Mucosa of descending colon (tissue), 3 donors: ENCODE measurements at places on chromosomes 3 and 15. TPM values are rescaled to one million over a fixed set of nuclear protein-coding genes. Genes with fewer than 3 reads are reported as not detected.
A peak's percentile ranks its signal among the peaks of the same experiment; 100 is the strongest.

- no peak for DNase-seq
Observed at GRCh38 chr3:54144284-54144683, 21.9 kb downstream of the CACNA2D3 start.

SHC4 gene
- total RNA-seq = 0.31 TPM

DNA sequence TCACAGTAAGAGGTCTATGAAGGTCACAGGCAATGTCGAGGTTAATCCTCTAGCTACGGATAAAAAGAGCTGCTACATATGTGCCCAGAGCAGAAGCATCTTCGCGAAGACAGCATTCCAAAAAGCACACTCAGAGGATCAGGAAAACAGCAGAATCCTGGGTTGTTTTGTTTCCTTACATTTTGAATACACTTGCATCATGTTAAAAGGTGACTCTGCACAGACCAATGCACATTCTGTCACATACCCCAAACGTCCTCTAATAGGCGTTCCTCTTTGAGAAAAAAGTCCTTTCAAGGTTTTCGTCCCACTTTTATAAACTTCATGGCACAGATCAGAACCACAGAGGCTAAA, 52.7 kb downstream of the VGLL4 start:
- DNase-seq = no peak

- no peak for DNase-seq
Observed at GRCh38 chr3:158780766-158781165, 21.1 kb upstream of the MFSD1 start.

- DNase-seq = no peak
Observed at GRCh38 chr3:184726497-184726896, 14.6 kb upstream of the MAGEF1 start.

GHRL gene
- 0.51 TPM for total RNA-seq

SPATA12 gene
- not detected for total RNA-seq

WDR53 gene
- total RNA-seq = 13.7 TPM

GRCh38 chr15:101434032-101434920, 55.2 kb downstream of the PCSK6 start:
- DNase-seq = no peak

DNA sequence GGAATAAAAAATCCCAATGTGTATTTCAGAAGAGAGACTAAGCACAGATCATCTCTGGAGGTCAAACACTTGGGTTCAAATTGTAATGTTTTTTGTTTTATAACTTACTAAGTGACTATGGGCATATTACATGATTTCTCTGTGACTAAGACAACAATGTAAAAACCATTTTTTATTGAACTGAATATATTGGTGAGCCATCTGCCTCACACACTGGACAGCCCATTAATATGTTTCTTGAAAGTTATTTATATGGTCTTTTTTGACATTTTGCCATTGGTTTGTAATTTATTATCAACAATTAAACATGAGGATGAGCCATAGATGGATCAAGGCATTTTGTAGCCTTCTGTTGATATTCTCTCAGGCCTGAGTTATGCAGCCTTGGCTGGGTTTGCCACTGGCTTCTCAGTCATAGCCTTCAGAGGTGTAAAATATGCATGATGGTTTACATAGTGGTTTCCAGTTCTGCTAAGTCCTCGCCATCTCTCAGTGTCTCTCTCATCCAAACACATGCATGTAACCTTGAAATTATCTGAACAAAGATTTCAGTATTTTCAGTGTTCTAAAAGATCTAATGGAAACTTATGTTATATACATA, 997.2 kb downstream of the DIPK2A start:
- DNase-seq = no peak

SKOR1 gene
- total RNA-seq = 0.34 TPM

- no peak for DNase-seq
Observed at GRCh38 chr3:186719945-186720739, 3.0 kb downstream of the KNG1 start.

DNA sequence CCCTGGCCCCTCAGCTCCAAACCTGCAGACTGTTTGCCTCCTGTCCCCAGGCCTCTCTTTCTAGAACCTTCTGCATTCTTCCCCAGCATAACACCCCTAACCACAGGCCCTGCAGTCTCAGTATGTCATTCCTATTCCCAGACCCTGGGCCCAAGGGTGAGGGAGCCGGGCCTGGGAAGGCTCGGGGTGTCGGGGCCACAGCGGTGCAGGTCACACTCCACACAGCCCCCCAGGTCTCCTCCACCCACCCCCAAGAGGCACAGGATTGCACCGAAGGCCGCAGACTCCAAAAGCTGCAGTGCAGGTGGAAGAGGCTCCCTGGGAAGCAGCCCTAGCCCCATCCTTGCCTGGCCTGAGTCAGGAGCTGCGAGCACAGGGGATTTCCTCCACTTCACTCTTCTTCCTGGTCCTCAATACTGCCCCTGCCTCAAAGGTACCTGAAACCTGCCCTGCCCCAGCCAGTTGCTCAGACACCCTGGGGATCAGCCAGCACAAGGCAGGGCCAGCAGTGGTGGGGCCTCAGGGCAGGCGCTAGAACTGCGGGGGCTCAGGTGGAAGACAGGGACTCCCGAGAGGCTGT, 31.1 kb downstream of the TNK2 start:
- DNase-seq = peak; percentile 49

GRCh38 chr3:128556907-128557306, 63.9 kb upstream of the GATA2 start:
- DNase-seq = no peak

CCR8 gene
- not detected for total RNA-seq

VGLL4 gene
- 51.3 TPM for total RNA-seq

- no peak for DNase-seq
Observed at GRCh38 chr15:45780352-45780751, 145.5 kb downstream of the SQOR start.

DNA sequence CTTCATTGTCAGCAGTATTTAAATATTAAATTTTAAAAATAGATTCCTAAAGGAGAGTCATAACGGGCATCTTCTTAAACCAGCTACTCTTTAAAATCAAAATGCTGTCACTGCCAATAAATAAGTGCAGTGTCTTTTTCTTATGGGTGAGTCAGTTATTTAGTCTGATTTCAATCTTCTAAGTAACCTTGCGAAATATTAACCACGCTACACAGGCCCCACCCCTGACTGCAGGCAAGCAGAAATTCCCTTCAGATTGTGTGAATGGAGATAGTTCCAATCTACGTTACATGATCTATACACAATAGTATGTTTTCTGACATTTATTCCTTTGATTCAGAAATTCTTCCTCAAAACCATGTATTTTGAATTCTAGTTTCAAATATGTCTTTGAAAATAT, 141.5 kb downstream of the GADL1 start:
- peak; percentile 33 for DNase-seq

DNA sequence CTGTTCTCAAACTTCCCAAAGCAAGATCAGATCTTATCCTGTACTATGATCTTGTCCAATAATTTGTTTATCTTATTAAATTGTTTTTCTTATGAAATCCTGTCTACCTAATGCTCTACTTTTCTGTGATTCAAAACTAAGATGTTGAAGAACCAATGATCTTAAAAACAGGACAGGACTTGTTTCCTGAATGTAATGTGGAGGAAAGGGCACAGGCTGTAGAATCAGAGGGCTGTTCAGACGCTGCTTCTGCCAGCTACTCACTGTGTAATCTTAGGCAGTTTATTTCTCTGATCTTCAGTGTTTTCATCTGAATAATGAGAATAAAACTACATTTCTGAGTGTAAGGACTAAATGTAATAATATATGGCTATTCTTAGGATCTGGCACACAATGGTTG, 20.1 kb upstream of the DMXL2 start:
- DNase-seq = no peak

CADPS gene
- 6.2 TPM for total RNA-seq

GRCh38 chr15:28273468-28273867, 48.5 kb downstream of the HERC2 start:
- no peak for DNase-seq

SV2B gene
- 0.80 TPM for total RNA-seq

GRCh38 chr15:66481107-66481856, 16.3 kb downstream of the SNAPC5 start:
- DNase-seq = no peak

THSD4 gene
- 46.2 TPM for total RNA-seq

FRMD4B gene
- total RNA-seq = 28.6 TPM

LEKR1 gene
- 1.9 TPM for total RNA-seq

TGM5 gene
- total RNA-seq = not detected

DNA sequence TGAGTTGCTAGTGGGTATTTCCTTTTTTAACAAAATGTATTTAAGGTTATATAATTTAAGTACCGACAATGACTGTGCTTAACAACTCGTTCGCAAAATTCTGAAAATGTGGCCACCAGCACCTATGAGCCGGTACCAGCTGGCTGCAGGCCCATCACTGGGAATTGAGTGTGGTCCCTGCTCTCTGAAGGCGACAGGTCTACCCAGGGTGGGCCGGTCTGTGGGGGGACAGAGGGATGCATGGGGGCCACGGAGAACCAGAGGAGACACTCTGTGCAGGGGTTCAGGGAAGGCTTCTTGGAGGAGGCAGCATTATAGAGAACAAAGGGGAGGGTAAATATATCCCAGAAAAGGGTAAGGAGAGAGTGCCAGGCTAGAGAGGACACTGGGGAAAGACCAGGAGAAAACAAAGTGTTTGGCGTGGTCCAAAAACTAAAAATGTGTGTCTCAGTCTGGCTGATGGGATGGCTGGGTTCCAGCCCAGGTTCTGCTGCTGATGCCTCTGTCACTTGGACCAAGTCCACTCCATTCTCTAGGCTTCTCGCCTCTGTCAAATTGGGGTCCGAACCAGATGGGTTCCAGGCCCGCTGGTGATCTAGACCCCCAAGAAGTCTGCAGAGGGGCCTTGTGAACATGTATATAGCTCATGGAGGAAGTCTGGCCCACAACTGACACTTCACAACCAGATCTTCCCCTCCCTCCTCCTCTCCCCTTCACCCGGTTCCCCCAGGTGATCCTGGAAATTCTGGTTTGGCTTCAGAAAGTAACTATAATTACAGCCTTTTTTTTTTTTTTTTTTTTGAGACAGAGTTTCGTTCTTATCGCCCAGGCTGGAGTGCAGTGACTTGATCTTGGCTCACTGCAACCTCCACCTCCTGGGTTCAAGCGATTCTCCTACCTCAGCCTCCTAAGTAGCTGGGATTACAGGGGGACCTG, 10.7 kb upstream of the CYP11A1 start:
- DNase-seq = no peak

DNA sequence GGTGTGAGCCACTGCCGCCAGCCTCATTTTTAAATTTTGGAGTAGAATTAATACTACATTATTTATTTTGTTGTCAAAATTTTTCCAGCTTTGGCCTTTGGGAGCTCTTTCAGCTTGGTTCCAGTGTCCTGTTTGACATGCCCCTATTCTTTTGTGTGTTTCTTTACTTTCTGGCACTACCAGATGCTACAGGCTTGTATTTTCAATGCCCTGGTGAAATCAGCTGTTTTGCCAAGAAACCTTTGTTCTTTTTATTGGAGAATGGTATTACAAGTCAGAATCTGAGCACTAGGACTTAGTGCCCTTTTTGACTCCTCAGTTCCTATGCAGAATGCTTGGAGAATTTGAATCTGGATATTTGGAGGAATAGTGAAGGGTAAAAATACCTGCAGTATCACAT, 26.6 kb downstream of the RNF111 start:
- DNase-seq = no peak

GRCh38 chr3:55701997-55702396, 214.9 kb upstream of the WNT5A start:
- DNase-seq = no peak

UACA gene
- total RNA-seq = 74.7 TPM

DNA sequence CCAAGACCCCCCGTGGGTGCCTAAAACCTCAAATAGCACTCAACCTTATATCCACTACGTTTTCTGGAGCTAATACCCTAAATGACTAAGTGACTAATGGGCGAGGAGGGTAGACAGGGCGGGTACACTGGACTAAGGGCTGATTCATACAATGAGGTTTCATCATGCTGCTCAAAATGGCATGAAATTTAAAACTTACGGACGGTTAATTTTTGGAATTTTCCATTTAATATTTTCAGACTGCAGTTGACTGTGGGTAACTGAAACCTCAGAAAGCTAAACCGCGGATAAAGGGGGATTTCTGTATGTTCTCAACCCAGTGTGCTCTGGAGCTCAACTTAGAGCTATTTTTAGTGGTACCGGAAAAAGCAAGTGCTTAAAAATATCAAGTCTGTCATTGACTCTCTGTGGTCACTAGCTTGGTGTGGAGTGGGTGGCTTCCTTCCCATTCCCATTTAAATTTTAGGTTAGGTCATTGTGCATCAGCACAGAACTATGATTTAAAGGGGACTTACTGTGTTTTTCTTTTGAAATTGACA, 72.9 kb downstream of the LRRC28 start:
- no peak for DNase-seq

DNA sequence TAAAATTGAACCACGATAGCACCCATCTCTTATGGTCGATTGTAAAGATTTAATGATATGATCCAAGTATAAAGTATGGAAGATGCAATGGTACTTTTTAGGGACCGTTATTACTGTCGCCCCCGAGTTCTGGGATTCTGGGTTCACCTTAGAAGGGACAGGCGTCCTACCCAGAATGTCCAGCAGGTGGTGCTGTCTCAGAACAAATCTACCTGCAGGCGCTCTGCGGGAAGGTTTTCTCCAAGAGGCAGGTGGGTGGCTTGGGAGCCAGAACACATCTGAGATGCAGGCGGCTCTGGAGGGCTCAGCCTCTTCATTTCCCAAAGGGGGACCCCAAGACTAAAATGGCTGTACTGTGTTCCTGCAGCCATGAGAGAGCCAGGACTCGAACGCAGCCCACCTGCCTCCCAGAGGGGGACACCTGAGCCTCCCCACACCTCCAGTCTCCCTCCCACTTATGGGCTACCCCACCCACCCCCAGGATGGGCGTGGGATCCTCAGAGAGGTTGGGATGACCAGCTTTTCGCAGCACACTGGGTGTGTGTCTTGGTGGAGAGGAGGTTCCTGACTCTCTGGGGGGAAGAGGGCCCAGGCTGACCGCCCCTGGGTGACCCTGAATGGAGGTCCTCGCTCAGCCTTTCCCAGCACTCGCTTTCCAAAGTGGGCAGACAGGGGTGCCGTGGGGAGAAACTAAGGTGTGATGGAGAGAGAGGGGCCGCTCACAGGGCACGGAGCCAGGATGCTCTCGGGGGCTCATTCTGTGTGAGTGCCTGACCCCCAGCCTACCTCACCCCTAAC, 28.1 kb upstream of the CORO2B start:
- DNase-seq = peak; percentile 90

CLDN11 gene
- 15.9 TPM for total RNA-seq

GRCh38 chr15:63374686-63375520, 6.7 kb downstream of the CA12 start:
- no peak for DNase-seq

DNA sequence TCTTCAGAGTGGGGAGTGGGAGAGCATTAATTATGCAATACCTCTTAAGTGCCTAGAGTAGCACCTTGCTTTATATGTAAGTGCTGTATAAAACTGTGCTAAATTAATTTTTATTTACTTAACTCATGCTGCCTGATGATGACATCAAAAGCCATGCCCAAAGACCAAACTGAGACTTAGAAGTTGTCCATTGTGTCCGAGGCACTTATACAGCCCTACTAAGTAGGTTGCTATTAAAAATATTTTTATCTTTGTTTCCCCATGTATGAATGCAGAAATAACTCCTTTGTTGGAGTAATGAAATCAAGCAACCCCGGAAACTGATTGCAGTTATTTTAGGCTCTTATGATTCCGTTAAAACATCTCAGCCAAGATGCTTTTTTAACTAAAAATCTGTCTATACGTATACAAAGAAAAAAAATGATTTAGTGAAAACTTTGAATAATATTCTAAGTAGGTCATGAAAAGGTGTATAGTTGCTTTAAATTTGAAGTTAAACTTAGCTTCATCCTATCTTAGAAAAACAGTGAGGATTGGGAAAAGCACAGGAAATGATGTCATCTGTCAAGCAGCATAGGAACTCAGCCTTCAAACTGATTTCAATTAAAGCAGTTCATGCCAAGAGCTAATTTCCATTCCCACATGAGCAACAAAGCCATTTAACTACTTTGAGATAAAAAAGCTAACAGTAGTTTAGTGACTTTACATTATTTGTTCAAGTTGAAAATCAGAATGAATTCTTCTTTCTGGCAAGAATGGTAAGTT, 43.0 kb downstream of the FBN1 start:
- DNase-seq = no peak
